ENCODE measurements at places on chromosomes 16 and 17.

DNA sequence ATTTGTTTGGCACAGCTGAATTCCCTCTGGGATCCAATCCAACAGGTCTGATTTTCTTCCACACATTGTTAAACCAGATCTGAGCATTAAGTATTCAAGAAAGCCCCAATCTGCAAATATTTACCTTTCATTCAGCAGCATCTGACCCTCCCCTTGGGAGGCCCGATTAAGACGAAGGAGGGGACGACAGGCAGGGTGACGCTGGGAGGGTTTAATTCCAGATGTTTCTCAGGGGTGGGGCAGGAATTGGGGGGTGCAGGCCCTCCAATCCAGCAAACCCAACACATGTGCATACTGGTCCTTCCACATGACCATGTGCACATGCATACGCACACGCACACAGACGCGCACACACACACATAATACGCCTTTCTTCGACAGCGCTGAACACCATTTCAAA, 240.5 kb downstream of the GSG1L start:
- DNase-seq: no peak

- DNase-seq: no peak
Measured at GRCh38 chr16:27231692-27232060, 28.4 kb downstream of the KDM8 start.

DNA sequence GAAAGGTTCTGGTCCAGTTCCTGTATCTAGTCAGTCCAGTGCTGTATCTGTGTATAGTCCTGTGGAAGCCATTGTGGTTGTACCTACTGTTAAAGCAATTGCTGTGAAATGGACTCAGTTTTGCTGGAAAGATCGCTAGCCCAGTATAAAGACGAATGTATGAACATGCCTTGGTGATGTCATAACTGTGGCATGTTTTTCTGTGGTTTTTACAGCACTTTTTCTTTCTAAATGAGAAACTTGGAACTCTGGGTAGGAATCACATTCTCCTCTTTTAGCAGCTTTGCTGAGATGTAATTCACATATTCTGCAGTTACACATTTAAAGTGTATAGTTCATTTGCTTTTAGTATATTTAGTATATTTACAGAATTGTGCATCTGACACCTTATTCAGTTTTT, 58.1 kb downstream of the MAP2K4 start:
- no peak for DNase-seq

- DNase-seq: no peak
Measured at GRCh38 chr17:47800686-47801085, 20.9 kb downstream of the OSBPL7 start.

DNA sequence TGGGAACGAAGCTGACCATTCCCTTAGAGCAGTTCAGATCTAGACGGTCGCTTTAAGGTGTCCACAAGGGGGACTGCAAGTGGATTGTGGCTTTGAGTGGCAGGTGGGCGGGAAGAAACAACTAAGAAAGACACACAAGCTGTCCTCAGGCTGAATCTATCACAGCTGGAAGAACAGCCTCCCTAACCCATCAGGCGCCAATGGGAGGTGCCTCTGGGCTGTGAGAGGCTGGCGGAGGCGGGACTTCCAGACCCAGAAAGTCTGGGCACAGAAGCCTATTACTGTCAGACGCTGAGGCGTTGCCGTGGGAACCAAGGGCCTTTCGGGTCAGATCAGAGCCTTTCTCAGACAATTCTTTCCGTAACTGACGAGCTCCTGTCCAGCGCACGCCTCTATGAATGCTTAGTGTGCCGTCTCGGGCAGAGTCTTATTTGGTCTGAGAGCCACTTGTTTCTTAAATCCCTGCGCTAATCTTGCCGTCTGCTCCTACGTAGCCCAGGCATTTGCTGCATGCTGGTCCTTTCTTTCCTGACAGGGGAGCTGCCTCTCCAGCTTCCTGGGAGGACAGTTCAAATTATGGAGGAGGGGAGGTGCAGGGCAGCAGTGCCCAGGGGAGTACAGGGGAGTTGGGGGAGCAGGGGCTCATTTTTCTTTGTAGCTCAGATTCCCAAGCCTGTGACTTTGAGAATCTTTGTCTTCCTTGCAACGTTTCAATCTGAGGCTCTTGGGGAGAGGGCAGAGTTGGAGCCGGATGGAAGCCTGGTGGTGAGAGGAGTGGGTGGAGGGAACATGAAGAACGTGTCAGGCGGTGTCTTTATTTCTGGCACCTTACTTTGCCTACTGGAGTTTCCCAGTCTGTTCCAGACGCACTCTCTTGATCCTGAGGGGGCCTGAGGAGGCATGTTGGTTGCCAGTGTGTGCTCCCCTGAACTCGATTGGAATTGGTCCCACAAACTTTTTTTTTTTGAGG, 618.7 kb downstream of the KCNJ18 start:
- DNase-seq: no peak

DNA sequence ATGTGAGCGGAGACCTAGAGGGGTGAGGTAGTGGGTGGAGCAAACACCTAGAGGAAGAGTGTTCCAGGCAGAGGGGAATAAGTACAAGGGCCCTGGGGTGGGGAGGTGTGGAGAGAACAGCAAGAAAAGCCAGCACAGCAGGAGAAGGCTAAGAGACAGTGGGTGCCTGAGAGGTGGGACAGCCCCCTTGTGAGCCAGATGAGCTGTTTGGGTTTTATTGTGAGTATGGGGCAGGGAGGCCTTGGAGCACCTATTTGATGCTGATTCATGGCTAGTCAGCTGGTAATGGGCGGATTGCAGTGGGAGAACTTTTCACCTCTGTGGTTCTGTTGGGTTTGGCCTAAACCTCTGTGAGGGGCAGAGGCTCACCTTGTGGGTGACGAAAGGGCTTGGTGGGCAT, 68.4 kb downstream of the ABCC1 start:
- DNase-seq: no peak

DNA sequence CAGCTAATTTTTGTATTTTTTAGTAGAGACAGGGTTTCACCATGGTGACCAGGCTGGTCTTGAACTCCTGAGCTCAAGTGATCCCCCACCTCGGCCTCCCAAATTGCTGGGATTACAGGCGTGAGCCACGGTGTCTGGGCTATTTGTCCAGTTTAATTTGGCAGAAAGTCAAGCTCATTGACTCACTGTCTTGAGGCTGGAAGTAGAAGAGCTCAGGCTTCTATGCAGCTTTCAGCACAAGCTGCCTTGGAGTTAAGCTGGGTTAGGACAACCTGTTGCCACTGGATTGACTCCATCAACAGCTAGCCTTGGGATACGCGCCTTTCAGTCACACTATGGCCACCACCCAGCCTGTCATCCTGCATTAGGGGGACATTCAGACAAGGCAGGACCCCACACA, 76.2 kb upstream of the DNAH17 start:
- no peak for DNase-seq

GRCh38 chr16:55853114-55853513, 20.2 kb upstream of the CES1 start:
- no peak for DNase-seq

- no peak for DNase-seq
Measured at GRCh38 chr17:73184136-73184993, 8.5 kb upstream of the COG1 start.

GRCh38 chr16:88781140-88782077, 3.6 kb downstream of the PIEZO1 start:
- DNase-seq: no peak

DNA sequence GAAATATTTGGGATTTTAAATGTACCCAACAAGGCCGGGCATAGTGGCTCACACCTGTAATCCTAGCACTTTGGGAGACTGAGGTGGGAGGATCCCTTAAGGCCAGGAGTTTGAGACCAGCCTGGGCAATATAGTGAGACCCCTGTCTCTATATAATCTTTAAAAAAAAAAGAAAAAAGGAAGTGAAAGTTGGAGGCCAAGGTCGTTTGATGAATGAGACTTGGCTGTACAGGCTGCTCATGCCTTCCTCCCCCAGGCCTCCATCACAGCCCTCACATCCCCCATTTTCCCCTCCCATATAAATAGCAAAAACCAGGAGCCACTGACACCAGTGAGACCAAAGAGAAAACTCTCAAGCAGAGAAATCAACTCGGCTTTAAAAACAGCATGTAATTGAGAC, 3.3 kb upstream of the CA7 start:
- no peak for DNase-seq

GRCh38 chr16:1932050-1933028, 10.7 kb downstream of the MSRB1 start:
- no peak for DNase-seq

- no peak for DNase-seq
Measured at GRCh38 chr17:74842146-74842598, 17.5 kb downstream of the GRIN2C start.

GRCh38 chr17:77211681-77212080, 70.9 kb downstream of the SEC14L1 start:
- no peak for DNase-seq

GRCh38 chr16:2214719-2214968, at the start of gene PGP:
PGP (minus strand) TSS chr16:2214840; CDS start chr16:2214777, 63 bp downstream.
- no peak for DNase-seq

GRCh38 chr17:17063546-17064122, 21.4 kb downstream of the MPRIP start:
- peak; percentile 36 for DNase-seq

- no peak for DNase-seq
Measured at GRCh38 chr16:5580296-5580695, 482.7 kb upstream of the EEF2KMT start.

DNA sequence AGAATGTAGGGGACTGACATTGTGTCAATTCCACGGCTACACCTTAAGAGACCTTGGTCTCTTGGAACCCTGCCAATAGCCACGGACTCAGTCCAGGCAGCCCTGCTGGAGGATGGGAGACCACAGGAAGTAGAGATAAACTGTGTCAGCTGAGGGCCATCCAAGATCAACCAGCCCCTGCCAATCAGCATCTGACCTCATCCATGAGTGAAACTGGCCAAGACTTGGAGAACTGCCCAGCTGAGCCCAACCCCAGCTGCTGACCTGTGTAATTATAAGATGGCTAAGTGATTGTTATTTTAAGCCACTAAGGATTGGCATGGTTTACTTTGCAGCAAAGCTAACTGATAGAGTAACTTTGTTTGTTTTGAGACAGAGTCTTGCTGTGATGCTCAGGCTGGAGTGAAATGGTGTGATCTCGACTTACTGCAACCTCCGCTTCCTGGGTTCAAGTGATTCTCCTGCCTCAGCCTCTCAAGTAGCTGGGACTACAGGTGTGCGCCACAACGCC, 13.3 kb upstream of the YWHAE start:
- no peak for DNase-seq

GRCh38 chr16:10972819-10973464, 28.6 kb downstream of the CLEC16A start:
- no peak for DNase-seq

GRCh38 chr16:48558371-48558841, 51.6 kb downstream of the N4BP1 start:
- no peak for DNase-seq

GRCh38 chr17:78642707-78643106, 65.5 kb upstream of the DNAH17 start:
- no peak for DNase-seq

- no peak for DNase-seq
Measured at GRCh38 chr16:1112506-1113184, 16.6 kb upstream of the C1QTNF8 start.

DNA sequence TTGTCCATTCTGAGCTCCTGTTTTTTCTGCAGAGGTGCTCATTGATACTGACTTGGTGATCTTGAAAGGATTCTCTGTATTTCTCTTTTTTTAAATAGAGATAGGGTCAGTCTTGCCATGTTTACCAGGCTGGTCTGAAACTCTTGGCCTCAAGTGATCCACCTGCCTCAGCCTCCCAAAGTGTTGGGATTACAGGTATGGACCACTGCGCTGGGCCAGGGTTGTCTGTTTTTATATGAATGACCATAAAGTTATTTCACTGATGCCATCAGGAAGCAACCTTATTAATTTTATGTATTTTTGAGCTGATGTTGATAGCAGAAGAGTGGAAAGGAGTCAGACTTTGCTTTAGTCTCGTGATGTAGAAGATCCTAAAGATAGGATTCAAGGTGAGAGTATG, 35.7 kb upstream of the METTL9 start:
- DNase-seq: no peak

- no peak for DNase-seq
Measured at GRCh38 chr16:74462361-74462760, 41.1 kb upstream of the CLEC18B start.

- DNase-seq: no peak
Measured at GRCh38 chr17:75084039-75084660, 3.6 kb upstream of the SLC16A5 start.

- no peak for DNase-seq
Measured at GRCh38 chr17:12983991-12984884, 33.6 kb downstream of the ELAC2 start.

DNA sequence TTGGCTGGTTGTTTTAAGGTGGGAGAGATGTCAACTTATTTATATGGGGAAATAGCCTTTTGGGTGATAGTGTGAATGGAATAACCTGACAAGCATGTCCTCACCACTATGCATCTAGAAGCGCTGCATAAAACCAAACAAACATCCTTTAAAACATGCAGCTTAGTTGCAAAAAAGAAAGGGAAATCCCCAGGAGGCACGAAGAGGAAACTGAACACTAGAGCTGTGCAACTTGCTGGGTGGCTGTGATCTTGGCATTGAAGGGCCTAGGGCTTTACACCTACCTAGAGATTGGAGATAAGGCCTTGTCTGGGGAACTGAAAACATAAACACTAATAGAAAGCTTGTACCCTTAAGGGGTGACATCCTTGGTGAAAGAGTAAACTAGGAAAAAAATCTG, 7.3 kb downstream of the C16orf54 start:
- DNase-seq: no peak

DNA sequence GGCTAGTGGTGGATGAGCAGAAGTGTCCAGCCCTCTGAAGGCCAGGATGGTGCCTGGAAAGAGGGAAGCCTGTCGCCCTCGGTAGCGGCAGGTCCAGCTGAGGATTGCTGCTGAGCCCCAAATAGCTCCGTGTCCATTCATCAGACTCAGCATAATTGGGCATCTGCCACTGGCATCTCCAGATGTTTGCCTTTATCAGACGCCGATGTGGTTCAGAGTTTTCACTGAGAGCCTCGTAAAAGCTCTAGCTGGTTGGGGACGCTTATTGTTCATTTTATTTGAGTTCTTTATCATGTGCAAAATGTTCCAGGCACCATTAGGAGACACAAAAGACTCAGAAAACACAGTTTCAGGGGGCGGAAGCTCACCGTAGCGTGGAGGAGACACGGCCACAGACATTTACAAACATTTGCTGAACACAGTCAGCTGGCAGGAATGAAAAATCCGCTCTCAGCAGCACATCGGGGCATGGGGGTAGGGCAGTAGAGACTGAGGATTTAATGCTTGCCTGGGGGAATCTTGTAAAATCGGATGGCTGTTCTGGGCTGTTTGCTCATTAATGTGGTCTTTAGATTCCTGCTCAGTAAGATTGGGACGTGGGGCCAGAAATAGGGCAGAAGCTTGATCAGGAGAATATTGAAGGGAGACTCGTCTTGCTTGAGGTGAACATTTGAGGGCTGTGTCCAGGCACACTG, 41.7 kb downstream of the SMPD3 start:
- DNase-seq: peak; percentile 37

DNA sequence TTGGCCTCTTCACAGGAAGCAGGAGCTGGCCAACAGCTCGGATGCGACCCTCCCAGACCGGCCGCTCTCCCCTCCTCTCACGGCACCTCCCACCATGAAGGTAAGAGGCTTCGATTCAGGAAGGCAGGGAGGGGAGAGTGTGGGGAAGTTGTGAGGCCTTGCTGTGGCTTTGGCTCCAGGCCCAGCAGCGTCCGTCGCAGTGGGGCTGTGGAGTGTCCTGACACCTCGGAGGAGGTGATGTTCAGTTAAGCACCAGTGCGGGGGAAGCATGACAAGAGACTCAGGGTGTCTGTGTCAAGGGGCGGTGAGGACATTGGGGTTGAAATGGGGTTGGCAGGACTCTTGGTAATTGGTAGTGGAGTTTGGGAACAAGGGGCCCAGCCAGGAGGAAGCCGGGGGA, 109.0 kb downstream of the RAP1GAP2 start:
- no peak for DNase-seq

GRCh38 chr16:70569752-70570151, 46.1 kb downstream of the SF3B3 start:
- no peak for DNase-seq

GRCh38 chr17:11598274-11599221, at the start of gene DNAH9:
DNAH9 (plus strand) TSS chr17:11598470; CDS start chr17:11598499, 29 bp downstream.
- peak; percentile 99 for DNase-seq

Data from A673 (cell line).